ENCODE measurements at places on chromosomes 7 and 10.

GRCh38 chr7:73966941-73967831 is 60.8 kb upstream of the ELN start:
- DNase-seq, result peak; percentile 47

- DNase-seq, result no peak
Observed at GRCh38 chr10:10438335-10439100, 579.2 kb upstream of the CELF2 start.

DNA sequence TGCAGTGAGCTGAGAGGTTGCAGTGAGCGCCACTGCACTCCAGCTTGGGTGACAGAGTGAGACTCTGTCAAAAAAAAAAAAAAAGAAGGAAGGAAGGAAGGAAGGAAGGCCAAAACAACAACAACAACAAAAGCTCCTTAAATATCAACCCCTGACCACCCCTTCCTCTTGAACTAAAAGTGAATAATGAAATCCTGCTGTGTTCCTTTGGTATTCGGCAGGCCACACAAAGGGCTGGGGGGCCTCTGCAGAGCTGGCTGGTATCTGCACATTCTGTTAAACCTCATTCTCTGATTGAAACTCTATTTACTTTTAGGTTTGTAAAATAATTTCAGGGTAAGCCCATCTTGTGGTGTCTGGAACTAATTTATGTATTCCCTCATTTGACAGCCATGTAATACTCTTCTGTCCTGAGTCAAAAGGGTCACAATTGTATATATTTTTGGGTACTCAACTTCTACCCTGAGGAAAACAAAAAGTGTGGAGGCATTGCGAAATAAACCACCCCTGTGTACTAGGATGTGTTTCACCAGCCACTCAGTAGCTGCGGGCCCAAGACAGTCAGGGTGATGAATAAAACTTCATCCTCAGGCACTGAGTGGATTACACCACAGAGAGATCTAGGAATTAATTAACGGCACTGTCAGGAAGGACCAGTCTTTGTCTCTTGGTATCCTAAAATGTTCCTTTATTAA is 446.4 kb upstream of the PFKP start:
- DNase-seq, result no peak

DNA sequence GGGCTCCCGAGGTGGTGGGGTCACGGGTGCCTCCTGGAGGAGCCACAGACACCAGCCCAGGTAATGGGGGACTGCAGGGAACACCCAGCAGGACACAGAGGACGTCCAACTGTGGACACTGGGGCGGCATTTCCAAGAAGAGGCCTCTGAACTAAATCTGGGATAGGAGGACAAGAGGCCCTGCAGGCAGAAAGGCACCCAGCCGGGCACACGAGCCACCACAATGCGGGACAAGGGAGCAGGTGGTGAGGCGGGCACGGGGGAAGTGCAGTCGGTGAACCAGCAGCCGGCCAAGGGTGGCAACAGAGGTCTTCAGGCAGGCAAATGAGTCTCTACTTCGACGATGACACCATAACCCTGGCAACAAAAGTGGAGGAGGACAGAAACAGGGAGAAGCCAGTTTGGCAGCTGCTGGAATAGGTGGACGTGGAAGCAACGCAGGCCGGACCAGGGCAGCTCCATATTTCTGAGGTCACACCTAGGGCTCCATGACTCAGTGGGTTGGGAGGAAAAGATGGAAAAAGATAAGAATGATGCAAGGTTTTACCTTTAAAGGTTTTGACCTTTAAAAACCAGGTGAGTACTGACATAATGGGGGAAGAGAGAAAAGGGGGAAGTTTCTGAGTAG is 26.1 kb upstream of the GALNTL5 start:
- DNase-seq, result no peak

GRCh38 chr7:80699721-80700256 is 61.3 kb downstream of the CD36 start:
- DNase-seq, result no peak

DNA sequence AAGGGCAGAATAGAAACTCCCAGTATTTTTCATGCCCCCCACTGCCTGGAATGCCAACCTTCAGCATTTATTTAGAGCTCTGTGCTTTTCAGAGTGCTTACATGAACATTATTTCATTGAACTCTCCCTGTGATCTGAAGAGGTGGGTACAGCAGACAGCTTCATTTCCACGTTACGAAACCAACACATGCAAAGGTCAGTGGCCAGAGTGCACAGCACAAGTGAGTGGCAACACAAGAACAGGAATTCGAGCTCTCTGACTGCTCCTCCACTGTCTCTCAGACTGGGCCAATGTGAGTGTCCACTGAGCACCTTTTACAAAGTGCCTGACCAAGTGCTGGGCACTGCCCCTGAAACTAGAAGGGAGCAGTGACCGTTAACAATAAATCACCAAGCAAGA is 162.9 kb downstream of the GLI3 start:
- DNase-seq, result no peak

DNA sequence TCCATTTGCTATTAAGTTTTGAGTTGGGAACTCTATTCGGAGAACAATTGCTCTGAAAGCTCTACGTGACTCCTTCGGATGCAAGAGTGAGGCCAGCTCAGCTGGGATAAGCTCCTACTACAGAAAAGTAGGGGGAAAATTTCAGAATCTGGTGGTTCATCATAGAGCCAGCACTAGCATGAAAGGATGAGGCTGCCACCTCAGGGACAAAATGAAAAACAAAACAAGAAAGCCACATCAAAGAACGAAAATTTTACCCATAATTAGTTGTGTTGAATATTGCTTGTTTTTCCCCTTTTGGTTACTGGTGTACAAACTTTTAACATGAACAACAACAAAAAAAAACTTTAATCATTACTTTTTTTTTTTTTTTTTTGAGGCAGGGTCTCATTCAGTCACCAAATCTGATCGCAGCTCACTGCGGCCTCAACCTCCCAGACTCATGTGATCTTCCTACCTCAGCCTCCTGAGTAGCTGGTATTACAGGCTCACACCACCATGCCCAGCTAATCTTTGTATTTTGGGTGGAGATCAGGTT is 39.7 kb upstream of the NFE2L3 start:
- no peak for DNase-seq

- DNase-seq, result no peak
Observed at GRCh38 chr10:23069019-23069815, 26.2 kb upstream of the MSRB2 start.

DNA sequence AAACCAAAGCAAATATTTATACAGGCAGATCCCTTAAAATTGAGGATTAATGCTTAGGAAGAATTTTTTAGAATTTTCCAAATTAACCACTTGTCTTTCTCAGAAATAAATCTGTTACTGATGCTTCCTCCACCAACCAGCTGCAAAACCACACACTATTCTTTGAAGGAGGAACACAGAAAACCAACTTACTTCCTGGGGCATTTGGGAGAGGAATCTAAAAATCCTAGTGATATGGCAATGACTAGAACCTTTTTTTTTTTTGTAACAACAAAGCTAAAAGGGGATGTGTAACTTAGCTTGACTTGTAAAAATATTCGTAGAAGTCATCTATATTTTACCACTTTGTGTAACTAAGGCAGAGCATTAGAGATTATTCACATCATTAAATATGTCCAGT is 5.1 kb upstream of the TM9SF3 start:
- DNase-seq, result no peak

DNA sequence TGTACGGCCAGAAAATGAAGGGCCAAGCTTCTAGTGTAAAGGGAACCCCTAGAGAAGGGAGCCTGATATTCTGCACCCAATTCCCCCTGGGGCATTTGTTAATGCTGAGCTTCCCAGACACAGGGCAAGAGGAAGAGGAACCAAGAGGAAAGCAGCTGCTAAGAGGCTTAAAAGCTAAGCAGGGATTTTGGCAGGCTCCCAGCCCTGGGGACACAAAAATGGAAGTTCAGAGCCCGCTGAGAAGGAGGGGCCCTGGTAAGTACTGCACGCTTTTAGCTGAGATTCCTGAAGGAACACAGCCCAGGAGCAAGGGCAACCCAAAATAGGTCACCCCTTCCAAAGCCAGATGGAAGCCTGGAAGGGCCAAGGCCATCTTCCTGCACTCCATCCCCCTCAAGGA is 387.3 kb upstream of the MGMT start:
- DNase-seq, result no peak

DNA sequence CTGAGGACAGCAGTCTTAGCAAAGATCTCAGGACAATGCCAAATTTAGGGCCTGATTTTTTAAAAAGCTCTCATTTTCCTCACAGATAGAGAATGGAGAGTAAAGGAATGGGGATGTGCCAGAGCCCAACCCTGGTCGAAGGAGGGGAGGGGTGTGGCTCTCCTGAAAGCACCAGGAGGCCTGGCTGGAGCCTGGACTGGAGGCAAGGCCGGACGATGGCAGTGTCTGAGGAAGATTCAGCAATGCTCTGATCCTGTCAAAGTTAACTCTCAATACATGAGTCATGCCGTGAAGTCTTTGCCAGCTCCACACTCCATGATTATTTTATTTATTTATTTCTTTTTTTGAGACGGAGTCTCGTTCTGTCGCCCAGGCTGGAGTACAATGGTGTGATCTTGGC is 108.3 kb downstream of the UPF2 start:
- no peak for DNase-seq

All from posterior cingulate gyrus (tissue), 11 donors.